ENCODE measurements at places on chromosomes 2 and 18.

GRCh38 chr2:223591596-223591995 is 10.6 kb downstream of the SCG2 start:
- H3K27ac ChIP-seq: no peak overlapping the region
- no peak overlapping the region for H3K4me3 ChIP-seq
- no peak for DNase-seq
- no peaks in the 10 kb centered on the region for H3K4me1 ChIP-seq
- no peaks in the 10 kb centered on the region for H3K27me3 ChIP-seq

GRCh38 chr2:199495147-199495546 is 37.4 kb upstream of the SATB2 start:
- no peaks in the 10 kb centered on the region for H3K4me1 ChIP-seq
- no peaks in the 10 kb centered on the region for H3K36me3 ChIP-seq
- DNase-seq: no peak
- H3K27ac ChIP-seq: no peak overlapping the region
- peaks cover 26% of the 10 kb centered on the region for H3K27me3 ChIP-seq
- no peak overlapping the region for H3K4me3 ChIP-seq

DNA sequence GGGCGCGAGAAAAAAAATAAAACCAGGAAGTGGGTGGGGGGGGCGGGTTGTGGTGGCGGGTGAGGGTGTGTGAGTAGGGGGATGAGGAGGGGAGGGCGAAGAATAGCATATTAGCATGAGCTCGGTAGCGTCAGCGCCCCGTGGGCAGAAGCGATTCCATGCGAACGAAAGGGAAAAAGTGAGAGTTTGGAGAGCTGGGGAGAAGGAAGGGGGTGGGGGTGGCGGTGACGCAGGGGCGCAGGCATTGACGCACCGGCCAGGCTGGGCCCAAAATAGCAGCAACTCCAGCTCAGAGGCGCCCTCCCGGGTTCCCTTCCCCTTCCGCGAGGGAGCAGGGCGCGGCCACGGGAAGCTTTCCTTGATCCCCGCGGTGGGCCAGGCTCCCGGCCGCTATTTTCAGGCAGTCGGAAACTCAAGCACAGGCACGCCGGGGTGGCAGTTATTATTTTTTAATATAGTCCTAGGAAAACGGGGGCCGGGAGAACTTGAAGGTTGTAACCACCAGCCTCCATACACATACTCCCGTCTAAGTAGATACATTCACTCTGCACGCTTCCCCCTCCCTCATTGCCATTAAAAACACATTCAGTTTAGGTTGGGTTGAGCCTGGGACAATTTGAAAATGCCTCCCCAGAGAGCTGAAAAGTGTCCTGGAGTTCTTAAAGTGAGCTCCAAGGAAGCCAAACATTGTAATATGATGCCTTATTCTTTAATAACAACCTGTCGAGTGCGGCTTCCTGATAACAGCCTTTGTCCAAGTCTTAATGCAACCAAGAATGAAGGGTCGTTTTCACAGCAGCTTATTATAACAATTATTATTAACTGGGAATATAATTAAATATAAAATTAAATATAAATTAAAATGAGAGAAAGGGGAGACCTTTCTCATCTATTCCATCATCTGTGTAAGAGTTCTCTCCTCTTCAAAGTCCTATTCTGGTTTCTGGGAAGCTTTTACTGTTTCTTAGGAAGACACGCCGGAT is 2.3 kb upstream of the NR4A2 start:
- H3K4me1 ChIP-seq: peaks cover 53% of the 10 kb centered on the region
- H3K4me3 ChIP-seq: peak overlapping the region; percentile 97
- peak; percentile 85 for DNase-seq
- H3K27me3 ChIP-seq: peaks cover 15% of the 10 kb centered on the region
- H3K36me3 ChIP-seq: no peaks in the 10 kb centered on the region
- H3K27ac ChIP-seq: peak overlapping the region; percentile 97

GRCh38 chr2:136072621-136073020 is 45.3 kb downstream of the CXCR4 start:
- H3K27ac ChIP-seq: no peak overlapping the region
- no peaks in the 10 kb centered on the region for H3K4me1 ChIP-seq
- H3K4me3 ChIP-seq: no peak overlapping the region
- H3K27me3 ChIP-seq: peaks cover 4% of the 10 kb centered on the region

DNA sequence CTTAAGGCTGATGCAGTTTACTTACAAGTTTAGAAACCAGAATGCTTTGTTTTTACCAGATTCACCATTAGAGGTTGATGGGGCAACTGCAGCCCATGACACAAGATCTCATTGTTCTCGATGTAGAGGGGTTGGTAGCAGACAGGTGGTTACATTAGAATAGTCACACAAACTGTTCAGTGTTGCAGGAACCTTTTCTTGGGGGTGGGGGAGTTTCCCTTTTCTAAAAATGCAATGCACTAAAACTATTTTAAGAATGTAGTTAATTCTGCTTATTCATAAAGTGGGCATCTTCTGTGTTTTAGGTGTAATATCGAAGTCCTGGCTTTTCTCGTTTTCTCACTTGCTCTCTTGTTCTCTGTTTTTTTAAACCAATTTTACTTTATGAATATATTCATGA is 99.4 kb upstream of the IL1R2 start:
- DNase-seq: no peak
- no peaks in the 10 kb centered on the region for H3K27me3 ChIP-seq
- H3K36me3 ChIP-seq: peaks cover 26% of the 10 kb centered on the region
- H3K27ac ChIP-seq: no peak overlapping the region
- no peaks in the 10 kb centered on the region for H3K4me1 ChIP-seq

GRCh38 chr2:160941290-160941846 is 218.9 kb upstream of the TANK start:
- H3K27me3 ChIP-seq: peaks cover 15% of the 10 kb centered on the region
- no peaks in the 10 kb centered on the region for H3K36me3 ChIP-seq
- H3K4me1 ChIP-seq: no peaks in the 10 kb centered on the region
- H3K4me3 ChIP-seq: no peak overlapping the region
- DNase-seq: no peak

GRCh38 chr2:152441961-152442360 is 107.0 kb downstream of the FMNL2 start:
- DNase-seq: no peak
- no peaks in the 10 kb centered on the region for H3K4me1 ChIP-seq
- peaks cover 38% of the 10 kb centered on the region for H3K27me3 ChIP-seq
- no peak overlapping the region for H3K4me3 ChIP-seq

- H3K4me3 ChIP-seq: no peak overlapping the region
- no peak for DNase-seq
- peaks cover 17% of the 10 kb centered on the region for H3K36me3 ChIP-seq
- no peaks in the 10 kb centered on the region for H3K27me3 ChIP-seq
- no peak overlapping the region for H3K27ac ChIP-seq
Observed at GRCh38 chr2:152861349-152861942, 143.0 kb downstream of the ARL6IP6 start.

DNA sequence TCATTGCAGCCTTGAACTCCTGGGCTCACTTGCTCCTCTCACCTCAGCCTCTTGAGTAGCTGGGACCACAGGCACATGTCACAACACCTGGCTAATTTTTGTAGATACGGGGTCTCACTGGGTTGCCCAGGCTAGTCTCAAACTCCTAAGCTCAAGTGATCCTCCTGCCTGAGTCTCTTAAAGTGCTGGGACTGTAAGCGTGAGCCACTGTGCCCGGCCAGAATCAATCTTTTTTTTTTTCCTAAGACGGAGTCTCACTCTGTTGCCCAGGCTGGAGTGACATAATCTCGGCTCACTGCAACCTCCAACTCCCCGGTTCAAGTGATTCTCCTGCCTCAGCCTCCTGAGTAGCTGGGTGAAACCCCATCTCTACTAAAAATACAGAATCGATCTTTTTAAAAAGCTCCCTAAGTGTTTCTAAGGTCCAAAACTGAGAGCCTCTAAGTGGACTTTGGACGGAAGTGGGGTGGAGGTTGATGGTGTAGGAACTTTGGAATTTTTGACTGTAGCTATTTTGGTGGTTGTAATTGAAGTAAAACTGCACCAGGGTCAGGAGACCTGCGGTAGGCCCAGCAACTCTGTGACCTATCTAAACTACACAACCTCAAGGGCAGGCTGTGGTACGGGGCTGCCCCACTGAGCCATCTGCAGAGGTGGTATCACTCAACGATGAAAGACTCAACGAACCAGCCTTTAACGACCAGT is 82.9 kb downstream of the POLR1A start:
- DNase-seq: no peak
- H3K36me3 ChIP-seq: peaks cover 4% of the 10 kb centered on the region
- no peaks in the 10 kb centered on the region for H3K27me3 ChIP-seq
- no peak overlapping the region for H3K4me3 ChIP-seq
- H3K27ac ChIP-seq: no peak overlapping the region
- H3K4me1 ChIP-seq: peaks cover 2% of the 10 kb centered on the region

DNA sequence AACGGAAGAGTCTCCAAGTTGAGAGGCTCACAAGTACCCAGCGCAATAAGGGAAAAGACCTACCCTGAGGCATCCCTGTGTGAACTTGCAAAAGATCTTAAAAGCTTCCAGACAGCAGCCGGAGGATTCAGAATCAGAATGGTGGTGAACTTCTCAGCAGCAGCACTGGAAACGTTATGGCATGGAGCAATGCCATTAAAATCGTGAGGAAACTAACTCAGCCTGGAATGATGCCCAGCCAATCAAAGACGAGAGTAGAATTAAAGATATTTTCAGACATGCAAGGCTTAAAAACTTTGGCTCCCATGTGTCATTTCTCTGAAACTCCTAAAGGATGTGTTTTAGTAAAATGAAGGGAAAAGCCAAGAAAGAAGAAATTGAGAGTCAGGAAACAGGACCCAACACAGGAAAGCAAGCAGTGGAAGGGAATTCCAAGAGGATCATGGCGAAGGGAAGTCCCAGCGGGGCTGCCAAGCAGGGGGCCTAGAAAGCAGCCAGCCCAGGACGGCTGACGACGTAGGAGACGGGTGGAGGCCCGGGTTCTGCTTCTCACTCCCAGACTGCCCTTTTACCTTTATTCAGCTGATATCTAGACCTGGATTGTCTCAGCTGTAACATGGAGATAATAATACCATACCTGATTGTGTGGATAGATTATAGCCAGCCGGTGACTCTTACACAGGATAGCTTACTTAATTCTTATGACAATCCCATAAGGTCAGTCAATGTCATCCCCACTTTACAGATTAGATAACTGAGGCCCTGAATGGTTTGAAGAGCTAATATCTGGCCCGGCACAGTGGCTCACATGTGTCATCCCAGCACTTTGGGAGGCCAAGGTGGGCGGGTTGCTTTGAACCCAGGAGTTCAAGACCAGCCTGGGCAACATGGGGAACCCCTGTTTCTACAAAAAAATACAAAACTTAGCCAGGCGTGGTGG is 92.8 kb downstream of the ASAP2 start:
- H3K4me1 ChIP-seq: no peaks in the 10 kb centered on the region
- peaks cover 33% of the 10 kb centered on the region for H3K27me3 ChIP-seq
- no peak for DNase-seq
- H3K27ac ChIP-seq: no peak overlapping the region

- DNase-seq: no peak
- peaks cover 52% of the 10 kb centered on the region for H3K36me3 ChIP-seq
- no peak overlapping the region for H3K4me3 ChIP-seq
- H3K27me3 ChIP-seq: no peaks in the 10 kb centered on the region
Observed at GRCh38 chr2:63301481-63301880, 250.9 kb downstream of the OTX1 start.

GRCh38 chr2:215921895-215922294 is 91.5 kb downstream of the MREG start:
- H3K27ac ChIP-seq: no peak overlapping the region
- no peak for DNase-seq
- peaks cover 11% of the 10 kb centered on the region for H3K4me1 ChIP-seq
- peaks cover 7% of the 10 kb centered on the region for H3K27me3 ChIP-seq
- H3K4me3 ChIP-seq: no peak overlapping the region
- H3K36me3 ChIP-seq: no peaks in the 10 kb centered on the region

- H3K36me3 ChIP-seq: no peaks in the 10 kb centered on the region
- no peaks in the 10 kb centered on the region for H3K4me1 ChIP-seq
- DNase-seq: no peak
- no peak overlapping the region for H3K27ac ChIP-seq
- no peaks in the 10 kb centered on the region for H3K27me3 ChIP-seq
Observed at GRCh38 chr2:3604991-3605961, 10.4 kb downstream of the COLEC11 start.

- H3K27ac ChIP-seq: no peak overlapping the region
- H3K4me3 ChIP-seq: no peak overlapping the region
- DNase-seq: no peak
- peaks cover 5% of the 10 kb centered on the region for H3K36me3 ChIP-seq
Observed at GRCh38 chr2:86638712-86639111, 15.0 kb upstream of the RNF103 start.

DNA sequence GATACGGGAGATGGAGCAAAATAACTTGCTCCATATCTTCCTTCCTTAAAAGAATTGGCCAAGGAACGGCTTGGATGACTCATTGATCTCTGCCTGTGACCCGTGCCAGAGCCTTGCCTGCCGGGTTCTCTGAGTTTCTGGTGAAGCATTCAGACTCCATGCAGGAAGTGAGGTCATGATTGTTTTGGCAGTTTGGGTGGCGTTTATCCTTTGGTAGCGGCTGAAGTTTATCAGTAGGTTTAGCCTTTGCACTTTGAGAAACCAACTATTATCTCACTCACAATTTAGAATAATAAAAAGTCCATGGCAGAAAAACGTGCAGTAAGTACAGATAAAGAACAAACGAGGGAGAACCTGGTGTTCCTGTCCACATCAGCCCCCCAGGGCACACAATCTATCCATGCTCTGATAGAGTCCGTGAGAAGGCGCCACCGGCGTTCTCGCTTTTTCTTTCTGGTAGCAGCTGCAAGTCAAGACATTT is 15.0 kb upstream of the CTAGE1 start:
- peaks cover 3% of the 10 kb centered on the region for H3K27me3 ChIP-seq
- DNase-seq: no peak
- no peak overlapping the region for H3K27ac ChIP-seq
- H3K36me3 ChIP-seq: no peaks in the 10 kb centered on the region

DNA sequence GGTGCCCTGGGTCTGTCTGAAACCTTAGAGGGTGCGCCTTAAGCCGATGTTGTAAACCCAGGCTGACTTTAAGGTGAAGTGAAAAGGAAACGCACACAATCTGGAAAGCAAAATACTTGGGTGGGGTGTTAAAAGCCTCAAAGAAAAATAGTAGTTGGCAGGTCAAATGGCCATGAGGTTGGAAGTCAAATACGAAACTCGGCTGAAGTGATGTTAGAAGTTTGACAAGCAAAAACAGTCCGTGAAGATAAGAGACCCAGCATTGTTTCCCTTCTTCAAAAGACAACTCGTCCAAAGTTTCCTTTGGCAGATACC is 1.4 kb upstream of the CDC42EP3 start:
- peak overlapping the region; percentile 97 for H3K4me3 ChIP-seq
- H3K27ac ChIP-seq: peak overlapping the region; percentile 50
- DNase-seq: no peak
- no peaks in the 10 kb centered on the region for H3K27me3 ChIP-seq
- peaks cover 6% of the 10 kb centered on the region for H3K36me3 ChIP-seq
- H3K4me1 ChIP-seq: peaks cover 40% of the 10 kb centered on the region

- H3K4me1 ChIP-seq: no peaks in the 10 kb centered on the region
- DNase-seq: no peak
- H3K4me3 ChIP-seq: no peak overlapping the region
- no peaks in the 10 kb centered on the region for H3K36me3 ChIP-seq
- H3K27ac ChIP-seq: no peak overlapping the region
Observed at GRCh38 chr2:205969584-205969983, 116.4 kb downstream of the INO80D start.

GRCh38 chr2:168210216-168210894 is 37.0 kb downstream of the STK39 start:
- DNase-seq: no peak
- H3K4me3 ChIP-seq: peak overlapping the region; percentile 65
- peaks cover 62% of the 10 kb centered on the region for H3K4me1 ChIP-seq
